Thoracic aorta (tissue), 2 donors: ENCODE measurements at places on chromosomes 4 and X.

GRCh38 chr4:8615366-8615765 is 22.8 kb downstream of the CPZ start:
- no peak for DNase-seq

DNA sequence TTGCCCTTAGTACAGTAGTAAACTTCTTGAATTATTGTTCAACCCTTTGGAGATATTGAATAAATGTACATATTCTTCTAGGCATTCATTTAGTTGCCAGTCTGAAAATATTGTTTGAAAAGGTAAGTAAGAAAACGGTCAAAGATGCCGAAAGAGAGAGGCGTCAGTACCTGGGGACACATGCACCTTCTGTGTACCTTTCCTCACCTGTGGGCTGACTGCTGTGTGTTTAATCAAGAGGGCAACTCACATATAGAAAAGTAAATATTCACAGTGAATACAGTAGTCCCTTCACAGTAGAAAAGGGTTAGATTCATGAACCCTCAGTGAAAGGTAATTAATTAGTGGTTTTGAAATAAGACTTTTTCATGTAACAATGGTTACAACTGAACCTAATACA is 6.9 kb downstream of the ANXA10 start:
- no peak for DNase-seq

- no peak for DNase-seq
Observed at GRCh38 chr4:130029442-130029841, 933.5 kb downstream of the C4orf33 start.

DNA sequence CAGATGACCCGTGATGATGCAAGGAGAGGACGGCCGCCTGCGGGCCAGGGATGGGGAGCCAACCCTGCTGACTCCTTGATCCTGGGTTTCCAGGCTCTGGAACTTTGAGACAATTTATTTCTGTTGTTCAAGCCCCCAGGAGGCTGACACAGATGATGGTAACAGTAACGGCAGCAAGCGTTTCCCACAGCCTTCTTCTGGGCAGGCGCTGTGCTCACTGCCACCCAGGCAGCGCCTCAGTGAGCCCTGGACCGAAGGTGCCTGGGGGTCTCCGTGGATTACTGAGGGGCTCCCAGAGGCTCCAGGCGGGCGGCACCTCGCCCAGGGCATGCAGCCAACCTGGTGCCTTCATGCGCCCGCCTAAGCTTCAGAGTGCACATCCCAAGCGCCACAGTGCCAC is 103.9 kb upstream of the AFAP1 start:
- no peak for DNase-seq

DNA sequence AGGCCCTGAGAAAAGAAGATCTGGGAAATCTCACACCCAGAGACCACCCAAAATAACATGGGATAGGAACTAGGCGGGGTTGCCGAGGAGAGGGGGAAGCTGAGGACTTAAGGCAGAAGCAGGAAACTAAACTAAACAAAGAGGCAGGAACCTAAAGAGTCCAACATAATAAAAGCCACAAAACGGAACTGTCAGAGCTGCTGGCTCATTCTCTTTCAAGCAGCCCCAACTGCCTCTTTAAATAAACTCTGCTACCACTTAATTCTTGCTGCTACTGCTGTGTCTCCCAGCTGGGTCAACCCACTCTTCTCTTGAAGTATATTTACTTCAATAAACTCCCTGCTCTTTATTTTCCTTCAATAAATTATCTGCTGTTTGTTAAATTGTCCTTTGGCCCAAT is 44.5 kb downstream of the MAGEB16 start:
- no peak for DNase-seq

- DNase-seq, result no peak
Observed at GRCh38 chr4:106614441-106614840, 245.9 kb upstream of the GIMD1 start.

GRCh38 chr4:10898072-10898471 is 213.5 kb upstream of the CLNK start:
- no peak for DNase-seq

- DNase-seq, result no peak
Observed at GRCh38 chr4:154466336-154466735, 25.3 kb downstream of the DCHS2 start.

GRCh38 chr4:28176942-28177341 is 1316.3 kb downstream of the STIM2 start:
- no peak for DNase-seq
